Mammary epithelial cell (primary cell): ENCODE measurements at places on chromosomes 4 and X. TPM values are rescaled to one million over a fixed set of nuclear protein-coding genes. Genes with fewer than 3 reads are reported as not detected.
A peak's percentile ranks its signal among the peaks of the same experiment; 100 is the strongest.

SLC39A8 gene
- polyA plus RNA-seq: 10.2 TPM

CLDN34 gene
- 0.09 TPM for polyA plus RNA-seq

CT45A5 gene
- not detected for polyA plus RNA-seq

NMU gene
- polyA plus RNA-seq: 5.6 TPM

ETDC gene
- not detected for polyA plus RNA-seq

AKAP4 gene
- not detected for polyA plus RNA-seq

S100P gene
- polyA plus RNA-seq: 0.77 TPM

FRG2 gene
- polyA plus RNA-seq: not detected

TCEANC gene
- 0.69 TPM for polyA plus RNA-seq

USP17L26 gene
- not detected for polyA plus RNA-seq

AMER1 gene
- 1.3 TPM for polyA plus RNA-seq

DMRTC1 gene
- not detected for polyA plus RNA-seq

AFM gene
- polyA plus RNA-seq: not detected

DNA sequence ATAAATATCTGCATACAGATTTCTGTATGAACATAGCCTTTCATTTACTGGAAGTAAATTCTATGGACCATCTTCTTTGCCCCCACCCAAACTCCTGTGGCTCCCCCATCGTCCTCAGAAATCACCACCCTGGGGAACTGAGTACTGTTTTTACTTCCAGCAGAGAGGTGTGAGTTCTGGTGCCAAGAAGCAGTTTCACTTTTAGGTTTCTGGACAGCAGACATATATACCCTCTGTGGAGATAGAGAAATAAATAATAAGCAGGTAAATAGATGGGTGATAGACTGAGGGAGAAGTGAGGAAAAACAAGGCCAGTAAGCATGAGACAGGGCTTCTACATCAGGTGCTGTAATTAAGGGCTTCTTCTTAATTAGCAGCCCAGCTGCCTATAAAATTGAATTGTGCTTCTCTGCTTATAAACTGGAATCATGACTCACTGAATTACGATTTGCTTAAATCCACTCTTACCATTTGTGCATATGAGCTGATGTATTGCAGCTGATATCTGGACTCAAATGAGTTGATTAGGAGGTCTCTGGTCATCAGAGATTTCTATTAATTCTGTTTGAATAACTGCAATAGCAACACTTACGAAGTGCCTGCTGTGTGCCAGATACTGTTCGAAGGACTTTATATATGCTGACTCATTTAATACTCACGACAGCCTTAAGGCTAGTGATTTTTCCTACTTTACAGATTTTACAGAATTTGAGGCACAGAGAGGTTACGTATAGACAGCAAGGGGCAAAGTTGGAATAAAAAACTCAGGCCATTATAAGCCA, 60.8 kb upstream of the DHX15 start:
- no peak for DNase-seq

DNA sequence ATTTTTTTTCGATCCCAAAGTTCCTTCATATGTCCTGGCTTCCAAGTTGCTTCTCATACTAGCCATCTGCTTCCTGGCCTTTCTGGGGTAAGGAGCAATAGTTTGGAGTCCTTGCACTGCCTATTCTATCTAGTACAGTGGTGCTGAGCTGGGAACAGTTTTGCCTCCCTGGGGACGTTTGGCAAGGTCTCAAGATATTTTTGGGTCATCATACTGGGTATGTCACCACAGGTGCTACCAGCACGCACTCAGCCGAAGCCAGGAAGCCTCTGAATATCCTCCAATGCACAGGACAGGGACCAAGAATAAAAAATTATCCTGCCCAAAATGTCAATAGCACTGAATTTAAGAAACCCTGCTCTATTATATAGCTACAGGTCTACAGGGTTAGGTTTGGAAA, 35.4 kb upstream of the TMSB15B start:
- DNase-seq: no peak

DNA sequence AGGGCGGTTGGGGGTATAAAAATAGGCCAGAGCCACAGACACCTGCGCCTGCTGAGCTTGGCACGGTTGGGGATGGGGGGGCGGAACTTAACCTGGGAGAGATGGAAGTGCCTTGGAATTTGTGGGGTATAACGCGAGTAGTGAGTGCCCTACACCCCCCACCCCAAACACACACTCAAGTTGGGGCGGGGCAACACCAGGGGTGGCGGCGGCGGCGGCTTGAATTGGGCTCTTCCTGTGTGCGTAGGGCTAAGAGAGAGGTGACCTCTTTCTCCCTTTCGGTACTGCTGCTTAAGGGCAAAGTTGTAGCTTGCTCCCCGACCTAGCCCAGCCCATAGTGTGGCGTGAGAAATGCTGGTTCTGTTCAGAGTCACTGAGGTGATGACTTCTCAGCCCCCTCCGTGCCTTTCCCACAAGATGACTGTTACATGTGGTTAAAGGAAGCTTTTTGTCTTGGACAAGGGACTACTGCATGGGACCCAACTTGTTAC, 839 bp downstream of the STK26 start:
- peak; percentile 37 for DNase-seq

DNA sequence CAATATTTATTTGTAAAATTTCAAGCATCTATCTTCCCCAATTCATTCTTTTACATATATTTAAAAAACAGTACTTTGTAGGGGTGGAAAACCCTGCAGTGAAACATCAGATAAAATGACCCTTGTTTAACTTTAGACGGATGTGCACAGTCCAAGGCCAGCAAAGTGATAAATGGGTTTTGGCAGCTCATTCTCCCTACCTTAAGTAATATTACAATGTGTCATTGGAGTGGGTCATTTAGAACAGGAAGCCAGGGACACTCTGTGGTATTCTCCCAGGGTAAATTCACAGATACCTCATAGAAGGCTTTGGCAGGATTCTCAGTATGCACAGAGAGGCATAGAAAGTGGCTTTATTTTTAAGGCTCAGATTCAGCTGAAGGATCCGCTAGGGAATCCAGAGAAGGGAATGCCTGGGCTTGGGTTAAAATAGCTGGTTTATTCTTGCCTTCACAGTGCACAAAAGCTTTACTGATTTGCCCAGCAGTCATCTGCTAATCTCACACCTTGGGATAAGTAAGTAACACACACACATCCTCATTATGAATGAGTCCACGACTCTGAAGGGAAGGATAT, 206.7 kb downstream of the RASL11B start:
- peak; percentile 25 for DNase-seq

DNA sequence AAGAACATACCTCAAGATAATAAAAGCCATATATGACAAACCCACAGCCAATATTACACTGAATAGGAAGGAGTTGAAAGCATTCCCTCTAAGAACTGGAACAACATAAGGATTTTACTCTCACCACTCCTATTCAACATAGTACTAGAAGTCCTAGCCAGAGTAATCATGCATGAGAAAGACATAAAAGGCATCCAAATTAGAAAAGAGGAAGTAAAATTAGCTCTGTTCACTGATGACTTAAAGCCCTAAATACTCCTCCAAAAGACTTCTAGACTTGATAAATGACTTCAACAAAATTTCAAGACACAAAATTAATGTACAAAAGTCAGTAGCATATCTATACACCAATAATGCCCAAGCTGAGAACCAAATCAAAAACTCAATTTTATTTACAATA, 235.7 kb downstream of the NKX6-1 start:
- no peak for DNase-seq

GRCh38 chrX:107978071-107978470, 4.1 kb downstream of the TEX13B start:
- no peak for DNase-seq

- peak; percentile 54 for DNase-seq
Observed at GRCh38 chr4:182449186-182449929, 206.2 kb downstream of the TENM3 start.

DNA sequence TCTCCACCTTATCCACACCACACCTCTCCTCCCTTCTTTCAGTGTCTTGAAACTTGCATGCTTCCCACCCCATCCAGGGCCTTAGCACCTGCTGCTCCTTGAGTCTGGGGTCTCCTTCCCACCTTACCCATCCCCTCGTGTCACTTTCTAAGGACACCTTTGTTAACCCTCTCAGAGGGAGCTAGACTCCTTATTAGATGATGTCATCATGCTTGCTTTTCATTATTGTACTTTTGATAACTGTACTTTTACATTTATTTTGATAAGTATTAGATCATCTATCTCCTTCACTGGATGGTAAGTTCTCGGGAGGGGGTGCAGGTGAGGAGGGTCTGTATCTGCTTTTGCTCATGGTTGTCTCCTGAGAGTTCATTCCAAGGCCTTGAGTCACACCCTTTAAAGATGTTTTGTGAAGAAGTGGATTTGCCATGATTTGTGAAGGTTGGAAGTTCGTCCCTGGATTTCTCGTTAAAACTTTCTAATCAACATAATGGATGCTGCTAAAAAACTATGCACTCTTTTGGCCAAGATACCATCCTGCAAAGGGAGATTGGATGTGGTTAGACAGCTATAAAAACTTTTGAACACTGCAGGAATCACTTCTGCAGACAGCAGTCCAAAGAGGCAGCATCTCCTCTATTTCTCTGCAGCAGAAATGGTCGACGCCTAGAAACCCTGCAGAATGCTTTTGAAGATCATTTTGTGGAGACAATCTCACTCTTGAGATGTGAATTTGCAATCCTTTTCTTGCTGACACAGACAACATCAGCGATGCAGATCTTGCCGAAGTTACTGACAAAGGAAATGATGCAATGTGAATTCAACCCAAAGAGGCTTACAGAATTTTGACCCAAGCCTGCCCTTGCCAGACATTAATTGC, 69.6 kb downstream of the ENPP6 start:
- DNase-seq: no peak

GRCh38 chr4:15793506-15794363, 15.6 kb downstream of the CD38 start:
- DNase-seq: peak; percentile 29

DNA sequence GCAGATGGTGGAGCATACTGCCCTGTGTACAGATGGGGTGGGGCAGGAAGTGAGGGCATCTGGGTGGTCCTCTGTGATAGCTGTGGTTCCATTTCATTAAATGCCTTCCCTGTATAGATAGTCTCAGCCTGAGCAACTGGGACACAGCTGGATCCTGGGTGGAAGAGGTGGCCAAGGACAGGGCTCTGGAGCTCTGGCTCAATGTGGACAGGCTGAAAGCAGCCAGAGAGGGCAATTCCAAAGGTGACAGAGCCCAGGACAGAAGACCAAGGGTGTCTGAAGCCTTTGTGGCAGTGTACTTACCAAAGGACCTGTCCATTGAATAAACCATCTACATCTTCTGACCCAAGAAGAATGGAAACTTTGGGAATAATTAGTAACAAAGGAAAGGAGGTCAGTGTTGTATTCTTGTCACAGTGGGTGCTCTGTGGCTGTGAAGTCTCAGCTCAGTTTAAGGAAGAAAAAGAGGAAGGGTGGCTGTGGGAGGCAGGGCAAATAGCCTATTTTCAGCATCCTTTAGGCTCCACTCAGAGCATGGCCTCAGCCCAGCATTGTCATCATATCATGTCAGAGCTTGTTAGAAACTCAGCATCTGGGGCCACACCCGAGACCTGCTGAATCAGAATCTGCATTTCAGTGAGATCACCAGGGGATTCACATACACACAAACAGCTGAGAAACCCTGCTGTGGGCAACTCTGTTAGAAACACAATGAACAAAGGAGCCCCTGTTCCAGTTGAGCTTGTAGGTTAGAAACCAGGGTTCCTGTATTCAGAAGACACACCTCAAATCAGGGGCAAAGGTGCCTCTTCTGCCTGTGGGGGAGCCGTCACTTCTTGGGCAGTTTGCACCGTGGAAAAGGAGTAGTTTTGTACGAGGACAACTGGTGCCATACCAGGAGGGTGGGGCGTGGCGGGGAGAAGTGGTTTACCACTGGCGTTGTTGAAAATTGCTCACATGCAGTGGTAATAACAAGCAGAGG, 168.6 kb downstream of the PTTG2 start:
- peak; percentile 100 for DNase-seq

GRCh38 chr4:154361450-154361849, 130.1 kb downstream of the DCHS2 start:
- no peak for DNase-seq

DNA sequence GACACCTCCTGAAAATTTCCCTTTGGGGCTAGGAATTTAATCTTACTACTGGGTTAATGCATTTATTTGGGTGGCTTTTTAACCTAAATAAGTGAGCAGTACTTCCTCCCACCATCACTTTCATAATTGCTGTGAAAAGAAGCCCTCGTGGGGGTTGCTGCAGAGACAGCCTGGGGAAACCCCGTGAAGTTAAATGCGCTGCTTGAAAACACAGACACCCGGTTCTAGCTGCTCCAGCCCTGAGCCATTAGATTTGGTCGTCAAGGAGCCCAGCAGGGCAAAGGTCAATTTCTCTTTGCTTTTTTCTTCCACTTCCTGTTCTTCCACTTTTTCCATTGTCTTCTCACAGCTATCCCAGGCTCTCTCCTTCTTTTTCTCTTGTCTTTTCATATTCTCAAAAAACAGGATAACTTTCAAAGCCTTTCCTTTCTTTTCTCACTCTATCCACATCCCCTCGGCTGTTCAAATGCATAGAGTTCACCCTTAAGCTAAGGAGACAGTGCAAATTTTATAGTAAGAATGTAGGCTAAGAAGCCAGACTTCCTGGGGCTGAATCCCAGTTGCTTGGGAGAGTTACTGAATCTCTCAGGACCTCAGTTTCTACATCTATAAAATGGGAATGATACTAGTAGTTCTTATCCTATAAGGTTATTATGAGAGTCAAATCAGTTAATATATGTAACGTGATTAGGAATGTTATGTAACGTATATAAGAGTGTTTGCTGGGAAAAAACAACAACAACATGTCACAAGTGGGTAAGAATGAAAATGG, 91.5 kb upstream of the ZNF827 start:
- DNase-seq: no peak

GRCh38 chr4:186739802-186740434, 16.3 kb upstream of the FAT1 start:
- DNase-seq: no peak

DNA sequence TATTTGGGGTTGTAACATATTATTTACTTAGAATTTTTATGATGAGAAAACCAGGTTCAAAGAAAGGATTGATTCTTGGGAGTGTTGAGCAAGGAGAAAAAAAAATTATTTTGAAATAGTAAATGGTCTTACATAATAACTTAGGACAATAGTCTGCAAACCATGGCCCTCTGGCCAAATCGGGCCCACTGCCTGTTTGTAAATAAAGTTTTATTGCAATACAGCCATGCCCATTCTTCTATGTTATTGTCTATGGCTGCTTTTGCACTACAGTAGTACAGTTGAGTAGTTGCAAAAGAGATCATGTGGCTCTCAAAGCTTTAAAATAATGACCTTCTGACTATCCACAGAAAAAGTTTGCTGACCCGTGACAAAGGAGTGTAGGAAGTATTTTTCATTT, 63.2 kb upstream of the MCUB start:
- no peak for DNase-seq

DNA sequence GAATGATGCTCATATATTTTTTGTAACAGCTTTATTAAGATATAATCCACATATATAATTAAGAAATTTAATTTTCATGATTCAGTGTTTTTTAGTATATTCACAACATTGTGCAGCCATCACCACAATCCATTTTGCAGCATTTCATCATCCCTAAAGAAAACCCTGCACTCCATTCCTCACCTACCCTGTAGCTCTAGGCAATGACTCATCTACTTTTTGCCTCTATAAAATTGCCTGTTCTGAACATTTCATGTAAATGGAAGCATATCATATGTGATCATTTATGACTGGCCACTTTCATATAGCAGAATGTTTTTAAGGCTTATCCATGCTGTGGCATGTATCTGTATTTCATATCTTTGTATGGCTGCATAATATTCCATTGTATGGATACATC, 339.9 kb downstream of the MAPK10 start:
- DNase-seq: peak; percentile 22

GRCh38 chr4:123744664-123745290, 348.2 kb downstream of the SPRY1 start:
- DNase-seq: no peak

GRCh38 chrX:151398346-151398745, 1.3 kb downstream of the VMA21 start:
- no peak for DNase-seq
